ENCODE measurements at places on chromosomes 2 and 18. TPM values are rescaled to one million over a fixed set of nuclear protein-coding genes. Genes with fewer than 3 reads are reported as not detected.

- DNase-seq = no peak
These were observed 318.9 kb upstream of the ACVR2A start for GRCh38 chr2:147525819-147526489.

DNA sequence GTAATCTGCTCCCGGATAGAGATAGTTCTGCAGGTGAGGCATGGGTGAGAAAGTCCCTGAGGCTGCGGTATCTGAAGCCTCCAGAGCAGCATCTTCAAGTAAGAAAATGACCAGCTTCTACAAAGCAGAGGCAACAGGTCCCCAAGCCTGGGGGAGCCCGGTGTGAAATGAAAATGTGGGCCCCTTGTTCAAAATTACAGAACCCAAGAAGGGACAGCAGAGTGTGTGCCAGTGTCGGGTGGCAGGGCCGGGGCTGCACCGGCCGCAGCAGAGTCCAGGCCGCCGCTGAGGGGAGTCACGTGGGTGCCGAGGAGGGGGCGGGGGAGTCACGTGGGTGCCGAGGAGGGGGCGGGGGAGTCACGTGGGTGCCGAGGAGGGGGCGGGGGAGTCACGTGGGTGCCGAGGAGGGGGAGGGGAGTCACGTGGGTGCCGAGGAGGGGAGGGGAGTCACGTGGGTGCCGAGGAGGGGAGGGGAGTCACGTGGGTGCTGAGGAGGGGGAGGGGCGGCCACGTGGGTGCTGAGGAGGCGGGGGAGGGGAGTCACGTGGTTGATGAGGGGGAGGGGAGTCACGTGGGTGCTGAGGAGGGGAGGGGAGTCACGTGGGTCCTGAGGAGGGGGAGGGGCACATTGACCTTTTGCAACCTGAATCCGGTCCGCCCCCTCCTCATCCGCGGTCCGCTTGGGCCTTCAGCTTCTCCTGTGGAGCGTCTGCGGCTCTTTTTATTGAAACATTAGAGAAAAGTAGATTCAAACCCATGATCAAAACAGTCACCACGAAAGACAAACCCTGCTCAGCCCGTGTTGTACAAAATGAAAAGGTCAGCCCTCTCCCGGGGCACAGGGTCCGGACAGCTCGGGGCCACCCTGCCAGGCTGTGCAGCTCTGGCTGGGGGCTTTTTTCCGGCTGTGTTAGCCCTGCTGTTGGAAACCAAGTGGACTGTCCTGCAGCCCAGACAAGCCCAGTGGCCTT, 10.4 kb downstream of the COLEC11 start:
- no peak for DNase-seq

GRCh38 chr2:70922235-70923234, 13.2 kb upstream of the ATP6V1B1 start:
- DNase-seq = peak; percentile 35

DNA sequence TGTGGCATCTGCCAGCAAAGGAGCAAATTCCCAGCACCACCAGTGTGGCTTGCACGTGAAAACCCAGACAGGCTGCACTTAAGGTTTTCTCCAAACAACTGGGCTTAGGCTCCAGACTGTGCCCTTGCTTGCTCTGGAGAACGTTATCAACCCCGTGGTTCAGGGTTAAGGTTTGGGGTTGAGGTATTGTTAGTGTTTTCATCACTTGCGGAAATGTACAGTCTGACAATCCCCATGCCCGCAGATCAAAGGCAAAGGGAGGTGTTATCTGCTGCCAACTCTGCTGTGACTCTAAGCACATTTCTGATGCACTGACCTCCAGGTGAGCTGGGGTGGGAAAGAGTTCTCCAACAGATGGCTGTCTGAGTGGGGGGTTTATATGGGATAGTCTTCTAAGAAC, 253.5 kb upstream of the NT5C1B start:
- DNase-seq = no peak

Gene PAX8
- total RNA-seq = 0.68 TPM

All from dermis blood vessel endothelial cell (primary cell).